ENCODE measurements at places on chromosomes 2 and 18.

DNA sequence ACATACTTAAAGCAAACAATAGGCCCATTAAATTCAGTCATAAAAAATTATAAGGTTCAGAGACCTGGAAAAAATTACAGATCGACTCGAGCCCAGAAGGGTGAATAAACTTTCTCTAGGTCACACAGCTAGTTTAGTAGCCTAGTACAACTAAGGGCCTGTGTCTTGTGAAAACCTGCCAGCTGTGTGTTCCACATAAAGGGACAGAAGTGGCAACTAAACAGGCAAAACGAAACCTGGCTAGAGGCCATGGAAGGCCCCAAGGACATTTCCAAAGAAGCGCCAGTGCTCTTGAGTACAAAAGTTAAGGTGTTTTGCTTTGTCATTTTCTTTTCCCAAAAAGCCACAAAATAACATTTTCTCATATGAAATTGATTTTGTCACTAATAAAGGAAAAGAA is 164.9 kb downstream of the L3MBTL4 start:
- no peak for DNase-seq

- peak; percentile 73 for DNase-seq
Observed at GRCh38 chr2:192194866-192195547, at the start of gene TMEFF2. Gene TMEFF2, minus strand, starts transcription at chr2:192194933. Its CDS starts 409 bp downstream, at chr2:192194524.

- no peak for DNase-seq
Observed at GRCh38 chr2:11877764-11878163, 131.3 kb downstream of the LPIN1 start.

DNA sequence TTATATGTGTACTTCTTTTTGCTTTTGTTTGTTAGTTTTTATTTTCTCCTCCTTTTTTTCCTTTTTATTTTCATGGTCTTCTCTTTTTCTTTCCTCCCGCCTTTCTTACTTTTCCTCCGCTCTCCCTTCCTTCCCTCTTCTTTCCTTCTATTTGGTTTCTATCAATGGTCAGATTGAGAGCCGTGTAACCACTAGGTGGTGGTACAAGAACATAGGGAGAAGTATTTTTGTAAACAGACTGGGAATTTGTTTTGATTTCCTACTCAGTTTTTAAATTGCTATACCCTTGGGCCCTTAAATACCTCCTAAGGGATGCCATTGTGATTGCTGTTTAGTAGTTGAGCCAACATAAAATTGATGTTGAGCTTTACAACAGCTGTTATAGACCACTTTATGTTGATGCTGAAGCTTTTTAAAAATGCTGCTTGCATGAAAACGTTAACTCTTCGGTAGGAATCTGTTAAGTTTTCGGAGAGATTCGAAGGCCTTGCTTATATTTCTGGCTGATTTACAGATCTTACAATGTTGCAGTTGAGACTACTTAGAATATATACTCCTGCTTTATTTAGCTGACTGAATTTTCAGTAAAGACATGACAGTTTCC is 124.2 kb downstream of the UBE2E3 start:
- peak; percentile 81 for DNase-seq

GRCh38 chr2:163207693-163208370 is 369.3 kb upstream of the KCNH7 start:
- no peak for DNase-seq

DNA sequence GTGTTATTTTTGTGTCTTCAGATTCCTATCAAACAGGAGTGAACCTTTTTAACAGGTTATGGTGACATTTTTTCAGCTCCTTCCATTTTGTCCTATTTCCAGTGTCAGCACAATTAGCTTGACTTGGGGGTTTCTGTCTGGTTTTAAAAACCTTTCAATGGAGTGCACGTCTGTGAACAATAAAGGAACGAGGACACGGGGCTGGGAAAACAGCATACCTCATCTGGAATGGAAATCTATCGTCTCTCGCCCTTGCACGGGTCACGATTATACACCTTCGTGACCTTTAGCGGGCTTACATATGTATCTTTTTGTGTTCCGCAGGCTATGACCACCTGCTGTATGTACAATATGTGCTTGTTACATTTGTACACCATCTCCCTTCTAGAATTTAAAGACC is 2.3 kb upstream of the ZNF532 start:
- no peak for DNase-seq

- DNase-seq: peak; percentile 79
Observed at GRCh38 chr2:101806123-101806522, 108.6 kb downstream of the MAP4K4 start.

DNA sequence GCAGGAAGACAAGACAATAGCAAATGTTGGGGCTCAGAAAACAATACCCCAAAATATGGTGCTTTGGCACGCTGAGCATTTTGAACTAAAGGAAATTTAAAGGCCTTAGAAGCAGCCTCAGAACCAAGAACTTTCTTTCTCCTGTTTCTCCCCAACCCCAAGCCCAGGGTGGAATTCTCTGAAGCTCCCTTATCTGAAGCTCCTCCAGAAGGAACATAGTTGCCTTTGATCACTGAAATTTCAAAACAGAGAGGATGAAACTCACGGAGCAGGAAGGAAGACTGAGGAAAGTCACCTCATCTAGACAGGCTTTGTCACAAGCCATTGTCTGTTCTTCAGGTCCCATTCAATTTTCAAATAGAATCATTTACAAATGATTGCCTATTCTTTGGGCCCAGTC is 15.5 kb upstream of the BMPR2 start:
- DNase-seq: no peak

GRCh38 chr2:232860593-232861241 is 9.3 kb upstream of the SNORC start:
- DNase-seq: no peak

GRCh38 chr18:34400834-34401233 is 176.1 kb upstream of the NOL4 start:
- no peak for DNase-seq

- DNase-seq: peak; percentile 60
Observed at GRCh38 chr2:233422050-233422639, 67.9 kb downstream of the DGKD start.

- DNase-seq: no peak
Observed at GRCh38 chr2:118913803-118914645, 28.0 kb upstream of the MARCO start.

GRCh38 chr18:40415176-40415791 is 1539.8 kb upstream of the PIK3C3 start:
- no peak for DNase-seq

GRCh38 chr2:184599872-184600222 is 1.5 kb downstream of the ZNF804A start:
- peak; percentile 54 for DNase-seq

DNA sequence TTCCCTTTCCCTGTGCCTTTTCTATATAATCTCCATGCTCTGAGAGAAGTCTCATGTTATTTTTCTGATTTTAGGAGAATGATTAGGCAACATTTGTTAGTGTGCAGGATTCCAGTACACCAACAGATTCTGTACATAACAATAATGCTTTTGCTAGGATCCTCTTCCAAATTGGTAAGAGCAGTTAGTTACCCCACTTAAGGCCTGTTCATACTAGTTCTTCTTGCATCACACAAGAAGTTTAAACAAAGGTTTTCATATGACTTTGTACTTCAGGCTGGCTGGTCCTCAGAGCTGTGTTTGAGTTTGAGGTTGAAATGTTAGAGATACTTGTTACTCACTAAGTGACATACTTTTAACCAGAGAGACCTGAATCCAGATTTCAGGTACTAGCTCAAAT is 686.9 kb upstream of the NRXN1 start:
- DNase-seq: peak; percentile 48

DNA sequence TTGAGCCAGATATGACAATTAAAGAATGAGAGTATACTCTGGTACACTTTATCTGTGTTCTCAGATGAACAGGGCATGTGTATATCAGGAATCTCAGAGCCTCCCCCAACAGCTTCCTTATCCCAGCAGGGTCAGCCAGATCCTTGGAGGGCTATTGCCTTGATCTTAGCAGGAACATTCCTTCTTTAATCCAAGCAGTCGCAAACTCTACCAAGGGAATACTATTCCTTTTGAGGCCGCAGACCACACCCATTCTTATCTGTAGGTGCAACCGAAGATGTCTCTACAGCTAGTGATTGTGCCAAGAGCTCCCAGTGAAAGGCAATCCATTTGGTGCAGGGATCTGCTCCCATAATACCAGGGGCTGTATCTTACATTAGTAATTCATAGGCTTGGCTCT is 118.3 kb upstream of the DOK6 start:
- no peak for DNase-seq

GRCh38 chr18:48308755-48309575 is 100.2 kb downstream of the ZBTB7C start:
- DNase-seq: no peak

- no peak for DNase-seq
Observed at GRCh38 chr2:197223451-197223850, 87.1 kb downstream of the ANKRD44 start.

- DNase-seq: no peak
Observed at GRCh38 chr2:222423632-222424275, 589 bp upstream of the SGPP2 start.

- DNase-seq: no peak
Observed at GRCh38 chr2:157345647-157346389, 20.2 kb upstream of the ERMN start.

- no peak for DNase-seq
Observed at GRCh38 chr2:179558010-179558934, 293.6 kb upstream of the SESTD1 start.

DNA sequence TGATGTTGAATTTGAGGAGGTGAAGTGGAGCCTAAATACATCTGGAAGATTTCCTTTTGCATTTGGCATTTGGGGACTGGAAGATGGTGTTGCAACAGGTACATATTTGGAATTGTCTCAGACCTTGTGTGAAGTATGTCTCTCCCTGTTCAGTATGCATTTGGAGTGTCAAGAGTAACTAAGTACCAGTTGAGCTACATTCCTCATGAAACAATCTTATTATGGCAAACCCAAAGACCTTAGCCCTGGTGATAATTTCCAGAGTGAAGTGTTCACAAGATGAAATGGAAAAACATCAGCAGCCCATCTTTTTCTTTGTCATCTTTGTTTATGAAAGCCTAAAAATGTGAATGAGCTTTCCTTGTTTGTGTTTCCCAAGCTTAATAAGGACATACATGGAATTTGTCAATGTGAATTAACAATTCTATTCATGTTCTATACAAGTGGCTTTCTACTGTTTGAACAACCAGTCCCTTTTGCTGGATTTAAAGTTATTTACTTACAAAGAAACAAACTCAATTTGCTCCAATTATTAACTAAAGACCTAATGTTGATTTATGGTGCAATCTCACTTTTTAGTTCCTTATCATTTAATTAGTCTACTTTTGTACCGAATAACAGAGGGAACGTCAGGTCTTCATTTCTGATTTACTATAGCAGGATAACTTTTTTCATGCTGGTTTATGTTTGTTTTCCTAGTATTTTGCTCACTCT is 42.1 kb upstream of the PPP1R1C start:
- no peak for DNase-seq

DNA sequence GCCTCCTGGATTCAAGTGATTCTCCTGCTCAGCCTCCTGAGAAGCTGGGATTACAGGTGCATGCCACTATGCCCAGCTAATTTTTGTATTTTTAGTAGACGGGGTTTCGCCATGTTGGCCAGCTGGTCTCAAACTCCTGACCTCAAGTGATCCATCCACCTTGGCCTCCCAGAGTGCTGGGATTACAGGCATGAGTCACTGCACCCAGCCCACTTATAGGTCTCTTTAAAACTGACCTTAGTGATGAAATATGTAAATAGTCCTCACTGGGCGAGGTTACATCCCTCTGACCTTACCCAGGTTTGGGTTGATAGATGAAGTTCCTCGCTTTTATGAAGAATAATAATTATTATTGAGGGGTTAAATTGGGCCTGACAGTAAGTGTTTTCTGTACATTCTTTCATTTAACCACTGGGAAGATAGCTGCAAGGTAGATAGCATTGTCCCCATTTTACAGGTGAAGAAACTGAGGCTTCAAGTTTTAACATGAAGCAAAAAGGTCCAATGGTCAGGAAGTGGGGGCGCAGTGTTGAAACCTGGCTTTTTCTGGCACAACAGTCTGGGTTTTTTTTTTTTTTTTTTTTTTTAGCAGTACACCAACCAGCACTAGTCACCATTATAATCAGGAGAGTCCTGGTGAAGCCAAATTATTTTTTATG is 174.8 kb upstream of the EPAS1 start:
- DNase-seq: no peak

- peak; percentile 12 for DNase-seq
Observed at GRCh38 chr18:31176531-31176930, 13.9 kb upstream of the DSC1 start.

GRCh38 chr18:48718251-48718959 is 179.6 kb downstream of the CTIF start:
- no peak for DNase-seq

DNA sequence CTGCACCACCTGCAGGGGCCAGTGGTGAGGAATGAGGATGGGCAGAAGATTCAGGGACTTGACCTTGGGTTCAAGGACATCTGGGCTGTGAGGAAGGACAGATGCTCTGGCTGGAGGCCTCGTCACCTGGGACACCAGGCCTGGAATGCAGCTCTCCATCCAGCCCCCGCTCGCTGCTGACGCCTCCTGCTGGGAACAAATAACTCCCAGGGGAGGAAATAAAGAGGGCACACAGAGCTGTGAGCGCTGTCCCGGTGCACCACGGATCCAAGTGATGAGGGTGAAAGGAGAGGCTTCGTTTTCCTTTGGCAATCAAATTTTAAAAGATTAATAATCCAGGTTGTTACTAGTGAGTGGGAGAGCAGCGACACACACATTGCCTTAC is 368.0 kb upstream of the MYT1L start:
- no peak for DNase-seq

- DNase-seq: no peak
Observed at GRCh38 chr2:8368463-8368862, 313.4 kb upstream of the ID2 start.

- no peak for DNase-seq
Observed at GRCh38 chr2:48529676-48530032, 300 bp upstream of the STON1 start.

DNA sequence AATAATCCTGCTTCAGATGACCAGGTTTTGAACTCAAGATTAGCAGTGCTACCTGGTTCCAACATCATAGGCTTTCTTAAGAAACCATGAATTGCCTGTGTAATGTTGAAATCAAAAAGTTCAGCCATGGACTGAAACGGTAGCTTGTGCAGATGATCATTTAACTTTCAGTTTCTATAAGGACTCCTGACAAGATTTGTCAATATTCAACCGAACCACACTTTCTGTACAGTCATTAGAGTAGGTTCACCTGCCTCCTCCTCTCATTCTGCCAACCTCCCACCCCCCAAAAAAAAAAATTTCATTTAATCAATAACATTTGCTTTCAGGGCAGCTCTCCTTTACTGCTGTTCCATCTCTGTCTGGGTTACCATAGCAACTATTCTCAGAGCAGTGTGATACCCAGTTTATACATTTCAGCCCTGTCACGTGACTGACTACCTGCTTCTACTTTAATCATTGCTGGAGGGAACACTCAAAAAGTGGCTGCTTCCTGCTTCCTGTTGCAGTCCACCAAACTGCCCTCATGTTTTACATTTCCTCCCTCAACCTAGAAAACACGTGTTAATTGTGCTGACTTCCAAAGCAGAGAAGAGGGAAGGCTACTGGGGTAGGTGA is 275.5 kb downstream of the SS18 start:
- no peak for DNase-seq

All from iris pigment epithelial cell (primary cell).